ENCODE measurements at places on chromosomes 11 and 22.

DNA sequence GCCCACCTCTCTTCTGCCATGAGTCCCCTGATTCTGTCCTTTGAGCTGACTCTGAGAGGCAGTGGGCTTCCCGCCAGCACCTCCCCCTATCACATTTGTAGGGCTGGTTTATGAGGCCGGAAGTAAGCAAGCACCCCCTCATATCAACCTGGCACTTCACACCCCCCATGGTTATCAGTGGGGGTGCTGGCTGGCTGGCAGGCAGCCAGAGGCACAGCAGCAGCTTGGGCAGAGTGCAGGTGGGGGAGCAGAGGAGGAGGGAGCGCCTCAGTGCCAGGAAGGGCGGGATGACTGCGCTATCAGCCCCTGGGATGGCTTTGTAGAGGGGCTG, 22.9 kb upstream of the CHRM4 start:
- no peak for DNase-seq

DNA sequence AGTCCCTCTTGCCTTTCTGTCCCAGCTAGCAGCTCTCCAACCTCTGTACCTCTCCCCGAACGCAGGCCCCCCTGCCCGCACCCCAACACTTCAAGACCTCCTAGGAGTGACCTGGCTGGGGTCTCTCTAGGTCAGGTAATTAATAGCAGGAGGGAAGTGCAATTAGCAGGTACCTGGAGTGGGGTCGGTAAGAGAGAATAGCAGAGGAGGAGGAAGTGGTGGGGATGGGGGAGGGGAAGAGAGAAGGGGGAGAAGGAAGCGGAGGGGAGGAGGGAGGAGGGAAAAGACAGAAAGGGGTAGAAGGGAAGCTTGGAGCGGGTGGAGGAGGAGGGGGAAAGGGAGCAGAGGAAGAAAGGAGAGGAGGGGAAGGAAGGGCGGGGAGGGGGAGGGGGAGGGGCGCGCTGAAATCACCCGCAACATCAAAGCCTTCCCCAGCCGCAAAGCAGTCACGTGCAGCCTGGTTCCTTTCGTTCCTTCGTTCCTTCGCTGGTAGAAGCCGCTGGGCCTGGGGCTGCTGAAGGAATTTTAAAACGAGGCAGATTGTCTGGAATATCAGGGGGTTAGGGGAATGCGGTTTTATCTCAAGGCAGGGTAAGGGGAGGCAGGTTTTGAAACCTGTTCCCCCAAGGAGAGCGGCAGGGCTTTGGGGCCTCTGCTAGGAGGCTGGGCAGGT, 29.3 kb upstream of the TCF20 start:
- peak; percentile 47 for DNase-seq

DNA sequence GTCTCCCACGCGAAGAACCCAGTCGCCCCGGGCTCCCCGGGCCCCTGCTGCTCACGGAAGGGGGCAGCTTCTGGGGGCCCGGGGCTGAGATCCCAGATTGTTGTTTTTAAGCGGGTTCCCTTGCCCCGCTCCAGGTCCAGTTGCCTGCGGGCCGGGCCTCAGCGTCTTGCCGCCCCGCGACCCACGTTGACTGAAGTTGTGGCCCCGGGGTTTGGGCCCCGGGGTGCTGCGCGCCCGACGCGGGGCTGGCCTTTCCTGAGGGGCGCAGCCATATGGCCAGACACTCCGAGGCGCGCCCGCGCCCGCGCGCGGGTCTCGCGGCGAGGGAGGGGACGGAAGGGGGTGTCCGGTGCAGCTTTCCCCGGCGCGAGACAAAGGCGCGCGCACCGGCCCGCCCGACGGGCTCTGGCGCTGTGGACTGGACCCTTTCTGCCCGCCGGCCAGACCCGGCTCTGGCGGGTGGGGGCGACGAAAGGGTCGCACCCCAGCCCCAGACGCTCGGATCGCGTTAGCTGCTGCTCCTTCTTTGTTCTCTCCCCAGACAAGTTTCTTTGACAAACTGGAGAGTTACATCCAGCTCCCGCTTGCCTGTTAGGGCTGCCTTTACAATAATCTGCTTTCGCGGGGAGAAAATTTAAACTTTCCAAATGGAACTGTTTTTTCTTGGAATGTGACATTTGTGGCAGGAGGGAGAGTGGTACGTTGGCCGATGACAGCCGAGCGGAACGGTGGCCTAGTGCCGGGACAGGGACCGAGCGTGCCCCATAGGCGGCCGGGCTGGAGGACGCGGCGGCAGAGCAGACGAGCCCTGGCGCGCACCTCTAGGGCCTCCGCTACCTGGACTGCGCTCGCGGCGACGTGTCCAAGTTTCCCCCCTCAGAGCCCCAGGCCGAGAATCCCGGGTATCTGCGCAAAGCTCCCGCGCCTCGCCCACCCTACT, 716 bp downstream of the AMOTL1 start:
- DNase-seq = peak; percentile 6

- DNase-seq = no peak
These were observed 3.0 kb upstream of the SOX6 start for GRCh38 chr11:16359369-16359768.

GRCh38 chr11:61999141-61999975, 31.9 kb upstream of the FTH1 start:
- no peak for DNase-seq

GRCh38 chr11:102390667-102391465, 43.9 kb downstream of the BIRC2 start:
- peak; percentile 51 for DNase-seq

DNA sequence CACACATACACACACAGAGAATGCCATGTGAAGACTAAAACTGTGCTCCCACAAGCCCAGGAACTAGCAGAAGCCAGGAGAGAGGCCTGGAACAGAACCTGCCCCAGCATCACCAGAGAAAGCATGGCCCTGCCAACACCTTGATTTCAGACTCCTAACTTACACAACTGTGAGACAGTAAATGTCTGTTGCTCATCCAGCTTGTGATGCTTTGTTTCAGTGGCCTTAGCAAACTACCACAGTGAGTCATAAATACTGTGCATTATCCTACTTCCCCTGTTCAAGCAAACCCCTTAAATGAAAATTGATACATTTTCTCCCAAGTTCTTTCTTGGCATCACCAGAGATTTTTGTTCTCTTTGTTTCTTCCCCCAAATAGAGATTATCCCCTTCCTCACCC, 1539.4 kb upstream of the TENM4 start:
- DNase-seq = no peak

DNA sequence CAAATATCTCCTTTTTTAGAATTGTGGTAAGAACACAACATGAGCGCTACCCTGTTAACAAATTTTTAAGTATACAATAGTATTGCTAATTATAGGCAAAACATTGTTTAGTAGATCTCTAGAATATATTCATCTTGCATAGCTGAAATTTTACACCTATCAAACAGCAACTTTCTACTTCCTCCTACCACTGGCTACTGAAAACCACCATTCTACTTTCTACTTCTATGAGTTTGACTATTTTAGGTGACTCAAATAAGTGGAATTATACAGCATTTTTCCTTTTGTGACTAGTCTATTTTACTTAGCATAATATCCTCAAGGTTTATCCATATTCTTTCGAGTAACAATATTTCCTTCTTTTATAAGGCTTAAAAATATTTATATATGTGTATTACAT, 128.4 kb downstream of the FAM76B start:
- no peak for DNase-seq

- no peak for DNase-seq
These were observed 16.4 kb downstream of the MTMR2 start for GRCh38 chr11:95907476-95907875.

DNA sequence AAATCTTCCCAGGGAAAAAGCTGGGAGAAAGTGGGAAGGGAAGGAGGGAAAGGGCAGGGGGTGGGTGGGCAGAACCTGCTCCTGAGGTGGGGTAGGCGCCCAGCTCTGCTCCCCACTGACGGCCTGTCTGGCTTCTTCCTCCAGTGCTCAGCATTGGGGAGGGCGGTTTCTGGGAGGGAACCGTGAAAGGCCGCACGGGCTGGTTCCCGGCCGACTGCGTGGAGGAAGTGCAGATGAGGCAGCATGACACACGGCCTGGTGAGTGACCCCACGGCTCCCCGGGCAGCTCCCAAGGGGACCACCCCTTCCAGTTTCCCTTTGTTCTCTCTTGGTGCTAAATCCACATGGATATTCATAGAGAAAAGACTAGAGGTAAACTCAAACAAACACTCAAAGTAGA, 25.9 kb downstream of the SHANK3 start:
- DNase-seq = no peak

GRCh38 chr11:69245491-69246345, 48.2 kb upstream of the MYEOV start:
- DNase-seq = no peak

- DNase-seq = no peak
These were observed 565.4 kb downstream of the ETS1 start for GRCh38 chr11:128022007-128022368.

GRCh38 chr11:113546757-113547507, 71.7 kb upstream of the DRD2 start:
- DNase-seq = no peak

DNA sequence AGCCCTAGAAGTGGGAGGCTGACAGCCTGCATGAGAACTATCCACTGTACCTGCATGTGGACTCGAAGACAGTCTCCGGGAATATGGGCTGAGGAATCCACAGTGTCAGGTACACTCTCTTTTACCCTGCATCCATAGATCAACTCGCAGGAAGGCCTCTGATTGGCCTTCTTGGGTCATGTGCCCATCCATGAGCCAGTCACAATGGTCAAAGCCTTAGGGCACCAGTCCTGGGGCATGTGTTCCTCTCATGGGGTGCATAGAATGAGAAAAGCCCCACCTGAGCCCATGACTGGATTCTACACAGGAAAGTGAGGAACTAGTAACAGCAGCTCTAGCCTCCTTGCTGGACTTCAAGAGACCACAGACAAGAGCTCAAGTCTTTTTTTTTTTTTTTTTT, 10.6 kb downstream of the ART1 start:
- DNase-seq = no peak

DNA sequence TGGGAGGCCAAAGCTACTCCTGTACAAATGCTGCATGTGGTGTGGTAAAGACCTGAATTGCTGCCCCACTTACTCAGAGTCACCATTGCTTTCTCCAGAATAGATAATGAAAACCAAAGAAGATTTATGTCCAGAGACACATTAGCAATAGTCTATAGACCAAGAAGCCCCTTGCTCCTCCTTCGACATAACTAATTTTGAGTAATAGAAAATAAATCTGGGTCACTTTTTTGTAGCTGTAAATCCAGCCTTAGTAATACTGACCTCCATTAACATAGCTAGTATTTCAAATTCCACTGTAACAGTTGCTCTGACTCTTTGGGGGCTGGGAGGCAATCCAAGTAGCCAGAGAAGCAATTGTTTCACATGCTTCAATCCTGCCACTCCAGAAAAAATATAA, 145.9 kb downstream of the MAML2 start:
- no peak for DNase-seq

DNA sequence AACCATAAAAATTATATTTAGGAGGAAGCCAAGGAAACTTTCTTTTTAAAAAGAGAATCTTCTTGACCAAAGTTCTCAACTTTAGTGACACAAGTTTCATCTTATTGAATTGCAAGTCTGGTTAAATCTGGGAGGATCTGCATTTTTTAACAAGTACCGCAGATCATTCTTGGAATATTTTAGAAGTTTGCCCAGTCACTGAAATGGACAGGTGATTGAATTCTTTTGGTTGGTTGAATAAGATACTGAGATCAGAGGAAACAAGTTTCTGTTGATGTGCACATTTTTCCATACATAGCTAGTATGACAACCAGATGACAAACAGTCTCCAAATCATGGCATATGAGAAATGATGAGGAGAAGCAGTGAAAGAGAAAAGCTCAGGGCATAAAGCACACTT, 50.2 kb downstream of the SLN start:
- no peak for DNase-seq

GRCh38 chr11:119319136-119319699, 2.3 kb upstream of the MCAM start:
- DNase-seq = no peak

DNA sequence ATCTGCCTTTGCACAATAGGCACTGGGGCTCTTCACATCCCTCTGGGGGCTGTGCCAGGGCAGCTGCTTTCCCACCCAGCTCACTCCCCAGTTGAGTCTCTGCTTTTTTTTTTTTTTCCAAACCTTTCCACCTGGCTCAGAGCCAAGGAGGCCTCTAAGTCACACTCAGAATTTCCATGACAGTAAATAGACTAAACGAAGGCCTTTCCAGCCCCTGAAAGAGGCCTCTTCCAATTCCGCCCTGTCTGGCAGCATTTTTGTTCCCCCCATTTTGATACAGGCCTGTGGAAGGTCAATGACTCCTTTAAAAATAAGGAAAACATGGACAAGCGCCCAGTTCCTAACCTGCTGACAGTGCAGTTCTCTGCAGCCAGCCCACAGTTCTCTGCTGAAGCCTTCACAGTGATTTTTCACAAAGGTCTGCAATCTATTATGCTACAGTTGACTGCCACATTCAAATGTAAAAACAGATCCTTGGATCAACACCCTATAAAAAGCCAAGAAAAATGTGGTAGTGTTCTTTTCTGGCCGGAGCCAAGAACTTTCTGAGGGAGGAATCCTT, 107.5 kb upstream of the SESN3 start:
- no peak for DNase-seq

GRCh38 chr22:42990131-42990838, 24.7 kb downstream of the PACSIN2 start:
- no peak for DNase-seq

GRCh38 chr11:70677232-70677916, 279.0 kb downstream of the CTTN start:
- DNase-seq = no peak

GRCh38 chr22:47990481-47990880, 1228.0 kb downstream of the TBC1D22A start:
- no peak for DNase-seq

DNA sequence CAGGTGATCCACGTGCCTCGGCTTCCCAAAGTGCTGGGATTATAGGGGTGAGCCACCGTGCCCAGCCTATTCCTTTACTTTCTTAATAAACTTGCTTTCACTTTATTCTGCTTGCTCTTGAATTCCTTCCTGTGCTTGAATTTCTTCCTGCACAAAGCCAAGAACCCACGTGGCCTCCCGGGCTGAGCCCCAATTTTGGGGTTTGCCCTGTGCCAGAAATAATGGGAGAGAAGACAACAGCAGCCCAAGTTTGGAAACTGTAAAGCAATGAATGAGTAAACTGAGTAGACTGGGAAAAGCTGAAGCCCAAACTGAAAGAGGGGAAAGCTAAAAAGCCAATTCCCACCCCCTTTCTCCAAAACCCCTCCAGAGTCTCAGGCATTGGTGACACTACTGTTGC, 136.4 kb downstream of the NECTIN1 start:
- no peak for DNase-seq

DNA sequence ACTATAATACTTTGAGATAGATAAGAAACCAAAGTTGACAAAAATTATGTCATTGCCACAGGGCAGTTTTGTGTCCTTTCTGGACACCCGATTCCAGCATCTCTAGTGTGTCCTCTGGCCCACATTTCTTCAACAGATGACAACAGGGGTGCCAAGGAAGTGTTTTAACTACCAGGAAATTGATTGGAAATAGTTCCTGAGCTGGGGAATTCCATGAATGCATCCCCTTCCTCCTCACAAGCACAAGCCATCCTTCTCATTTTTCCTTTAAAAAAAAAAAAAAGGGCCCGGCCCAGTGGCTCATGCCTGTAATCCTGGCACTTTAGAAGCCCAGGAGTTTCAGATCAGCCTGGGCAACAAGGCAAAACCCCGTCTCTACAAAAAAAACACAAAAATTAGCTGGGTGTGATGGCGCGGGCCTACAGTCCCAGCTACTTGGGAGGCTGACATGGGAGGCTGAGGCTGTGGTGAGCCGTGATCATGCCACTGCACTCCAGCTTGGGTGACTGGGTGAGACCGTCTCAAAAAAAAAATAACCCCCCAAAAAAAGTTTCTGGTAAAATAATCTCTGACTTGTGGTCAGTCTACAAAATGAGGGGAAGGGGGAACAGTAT, 797 bp upstream of the B3GAT3 start:
- no peak for DNase-seq

- DNase-seq = peak; percentile 50
These were observed 5.4 kb upstream of the TXN2 start for GRCh38 chr22:36486619-36487384.
